ENCODE measurements at places on chromosomes 11 and 22. TPM values are rescaled to one million over a fixed set of nuclear protein-coding genes. Genes with fewer than 3 reads are reported as not detected.

The C22orf42 gene
- not detected for total RNA-seq

DNA sequence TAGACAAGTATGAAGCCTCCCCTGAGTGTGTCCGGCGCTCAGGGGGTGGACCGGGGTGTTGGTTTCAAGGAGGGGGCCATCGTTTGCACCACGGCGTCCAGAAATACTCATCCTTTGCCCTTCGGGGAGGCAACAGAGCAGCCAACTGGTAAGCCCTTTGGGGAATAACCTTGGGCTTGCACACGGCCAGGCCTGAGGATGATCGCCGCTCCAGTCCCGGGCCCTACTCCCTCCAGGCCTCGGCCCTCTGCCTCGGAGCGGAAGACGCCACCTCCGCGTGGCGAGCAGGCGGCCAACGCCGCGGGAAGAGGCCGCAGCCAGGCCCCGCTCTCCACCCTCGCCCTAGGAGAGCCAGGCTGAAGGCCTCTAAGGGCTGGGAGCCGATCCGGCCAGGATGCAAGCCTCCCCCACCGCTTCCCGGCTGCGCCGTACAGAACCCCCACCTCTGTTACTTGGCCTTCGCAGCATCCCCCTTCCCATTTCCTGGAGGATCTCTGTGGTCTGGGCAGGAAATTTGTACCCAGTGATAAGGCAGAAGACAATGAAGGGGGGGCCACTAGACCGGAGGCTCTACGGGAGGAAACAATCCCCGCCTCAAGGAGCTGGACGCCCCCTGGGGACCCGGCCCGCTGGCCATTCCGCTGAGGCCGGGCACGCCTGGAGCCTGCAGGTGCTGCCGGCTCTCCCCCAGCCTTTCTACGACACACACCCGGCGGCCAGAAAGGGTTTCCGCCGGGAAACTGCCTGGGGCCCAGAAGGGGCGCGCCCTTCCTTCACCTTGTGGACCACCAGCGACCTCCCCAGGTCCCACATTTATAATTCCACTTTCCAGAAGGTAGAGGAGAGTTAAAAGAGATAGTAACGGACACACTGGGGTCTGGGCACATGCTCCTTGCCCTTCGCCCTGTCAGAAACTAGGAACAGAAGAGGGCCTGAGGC is 2.6 kb downstream of the ESAM start:
- peak; percentile 93 for DNase-seq

DNA sequence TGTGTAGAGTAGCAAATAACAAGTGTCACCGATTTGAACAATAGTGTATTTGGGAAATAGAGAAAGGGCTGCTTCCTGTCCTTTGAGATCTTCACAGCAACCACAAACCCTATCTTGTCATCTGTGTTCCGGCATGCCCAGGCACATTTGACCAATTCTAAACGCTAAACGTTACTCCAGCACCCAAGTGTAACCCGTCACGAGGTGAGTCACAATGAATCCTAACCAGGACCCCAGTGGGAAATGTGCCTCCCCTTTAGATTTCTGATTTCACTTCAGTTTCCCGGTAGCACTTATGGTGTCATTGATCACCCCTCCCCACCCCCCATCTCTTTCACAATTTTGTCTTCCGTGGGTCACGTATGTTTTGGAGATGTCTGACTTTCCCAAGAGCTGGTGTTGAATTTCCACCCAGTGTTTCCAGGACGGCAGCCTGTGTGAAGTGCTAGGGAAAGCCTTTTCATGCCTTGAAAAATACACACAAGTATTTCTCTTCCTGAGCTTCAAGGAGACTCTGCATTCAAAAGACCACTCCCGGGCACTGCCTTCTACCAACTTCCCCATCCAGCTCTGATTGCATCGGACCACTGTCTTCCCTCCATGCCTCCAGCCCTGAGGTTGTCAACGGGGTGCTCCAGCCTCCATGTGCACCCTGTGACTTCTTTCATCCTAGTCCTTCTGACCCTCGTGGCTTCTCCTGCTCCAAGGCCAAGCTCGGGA is 10.5 kb upstream of the C11orf24 start:
- DNase-seq = no peak

DNA sequence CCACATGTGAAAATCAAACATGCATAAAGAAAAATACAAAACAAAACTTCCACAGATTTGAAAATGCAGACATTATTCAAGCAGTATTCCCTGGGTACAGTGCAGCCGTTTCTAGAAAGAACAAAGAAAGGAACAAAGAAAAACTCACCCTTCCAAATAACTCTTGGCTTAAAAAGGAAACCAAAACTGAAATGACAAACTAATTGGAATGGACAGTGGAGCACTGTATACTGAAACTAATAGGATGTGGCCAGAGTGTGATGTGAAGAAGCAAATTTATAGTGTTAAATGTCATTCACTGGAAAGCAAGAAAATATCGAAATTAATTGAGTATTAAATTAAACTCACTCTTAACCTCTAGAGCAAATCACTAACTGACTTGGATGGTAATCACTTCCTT is 55.4 kb downstream of the QSER1 start:
- DNase-seq = no peak

DNA sequence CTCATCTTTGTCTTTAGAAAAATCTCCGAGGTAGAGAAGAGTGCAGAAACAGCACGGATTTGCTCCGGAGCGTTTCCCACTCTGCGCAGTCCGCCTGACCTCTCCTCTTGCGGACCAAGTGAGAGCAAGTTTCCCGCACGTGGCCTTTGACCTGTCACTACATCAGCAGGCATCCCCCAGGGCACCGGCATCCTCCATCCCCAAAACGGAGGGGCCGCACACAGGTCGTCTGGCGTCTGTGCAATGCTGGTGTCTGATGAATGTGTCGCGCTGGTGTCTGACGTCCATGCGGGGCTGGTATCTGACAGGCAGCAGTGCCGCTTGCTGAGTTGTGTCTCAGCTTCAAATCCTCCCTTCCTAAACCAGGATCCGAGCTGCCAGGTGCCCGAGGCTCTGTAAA is 739 bp upstream of the MRGPRE start:
- no peak for DNase-seq
